ENCODE measurements at places on chromosomes 12 and 14.

DNA sequence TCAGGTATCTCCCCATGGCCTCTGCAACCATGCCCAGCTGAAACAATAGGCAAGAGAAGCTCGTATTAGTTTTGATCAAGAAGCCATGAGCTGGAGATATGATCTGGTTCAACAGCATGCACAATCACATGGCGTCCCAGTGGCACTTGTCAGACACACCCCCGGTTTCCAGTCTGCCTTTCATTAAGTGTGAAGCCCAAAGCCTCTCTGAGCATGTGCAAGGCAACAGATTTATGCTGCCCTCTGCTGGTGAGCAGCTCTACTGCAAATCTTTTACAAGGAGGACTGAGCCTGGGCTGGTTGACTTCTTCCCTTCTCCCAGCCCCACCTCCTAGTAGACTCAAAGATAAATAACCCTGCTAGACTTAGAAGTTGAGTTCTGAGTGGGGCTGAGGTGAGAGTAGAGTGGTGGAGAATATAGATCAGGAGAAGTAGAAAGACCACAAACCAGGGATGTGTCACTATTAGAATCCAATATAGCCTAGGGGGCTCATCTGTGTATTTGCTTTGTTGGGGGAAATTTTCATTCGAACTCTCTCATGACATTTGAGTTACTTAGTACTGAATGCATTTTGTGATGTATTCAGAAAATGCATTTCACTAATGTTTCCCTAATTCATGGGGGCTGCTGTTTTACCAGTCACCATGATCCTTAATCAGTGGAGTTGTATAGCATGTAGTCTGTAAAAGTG, 53.7 kb upstream of the MBIP start:
- DNase-seq, result peak; percentile 67

GRCh38 chr14:23057757-23058653, 685 bp upstream of the CDH24 start:
- DNase-seq, result peak; percentile 73

- no peak for DNase-seq
Observed at GRCh38 chr12:24584032-24584675, 364.7 kb downstream of the BCAT1 start.

DNA sequence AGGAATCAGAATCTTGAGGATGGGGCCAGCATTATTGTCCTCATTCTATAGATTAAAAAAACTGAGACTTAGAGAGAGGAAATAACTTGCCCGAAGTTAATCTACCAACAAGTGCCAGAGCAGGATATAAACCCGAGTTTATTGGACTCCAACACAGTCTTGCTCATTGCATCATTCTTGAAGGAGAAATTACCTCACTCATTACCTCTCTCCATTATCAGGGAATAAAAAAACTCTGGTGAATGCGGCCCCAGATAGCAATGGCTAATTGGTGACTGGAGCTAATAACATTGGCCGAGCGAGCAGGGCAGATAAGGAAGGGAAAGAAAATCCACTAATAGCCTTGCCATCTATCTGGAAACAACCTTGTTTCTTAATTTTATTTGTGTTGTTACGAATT, 24.7 kb upstream of the TMED10 start:
- no peak for DNase-seq

- no peak for DNase-seq
Observed at GRCh38 chr14:100025111-100025510, 40.1 kb upstream of the EVL start.

GRCh38 chr12:54711669-54712068, 63.5 kb upstream of the DCD start:
- DNase-seq, result no peak

DNA sequence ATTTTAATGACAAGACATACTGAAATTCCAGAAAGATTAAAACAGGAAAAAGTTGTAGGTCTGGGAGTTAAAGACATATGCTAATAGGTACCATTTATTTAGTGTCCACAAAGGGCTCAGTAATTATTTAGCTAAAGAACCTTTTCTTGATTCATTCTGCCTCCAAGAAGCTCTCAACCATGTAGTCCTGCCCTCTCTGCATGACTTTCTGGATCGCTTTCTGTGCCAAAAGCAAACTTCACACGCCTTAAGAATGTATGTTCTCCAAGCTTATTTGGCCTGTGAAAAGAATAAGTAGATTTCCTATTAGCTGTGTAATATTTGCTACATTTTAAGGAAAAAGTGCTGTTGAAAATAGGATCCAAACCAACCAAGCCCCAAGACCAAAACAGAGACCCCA, 291.7 kb downstream of the C12orf75 start:
- DNase-seq, result no peak

DNA sequence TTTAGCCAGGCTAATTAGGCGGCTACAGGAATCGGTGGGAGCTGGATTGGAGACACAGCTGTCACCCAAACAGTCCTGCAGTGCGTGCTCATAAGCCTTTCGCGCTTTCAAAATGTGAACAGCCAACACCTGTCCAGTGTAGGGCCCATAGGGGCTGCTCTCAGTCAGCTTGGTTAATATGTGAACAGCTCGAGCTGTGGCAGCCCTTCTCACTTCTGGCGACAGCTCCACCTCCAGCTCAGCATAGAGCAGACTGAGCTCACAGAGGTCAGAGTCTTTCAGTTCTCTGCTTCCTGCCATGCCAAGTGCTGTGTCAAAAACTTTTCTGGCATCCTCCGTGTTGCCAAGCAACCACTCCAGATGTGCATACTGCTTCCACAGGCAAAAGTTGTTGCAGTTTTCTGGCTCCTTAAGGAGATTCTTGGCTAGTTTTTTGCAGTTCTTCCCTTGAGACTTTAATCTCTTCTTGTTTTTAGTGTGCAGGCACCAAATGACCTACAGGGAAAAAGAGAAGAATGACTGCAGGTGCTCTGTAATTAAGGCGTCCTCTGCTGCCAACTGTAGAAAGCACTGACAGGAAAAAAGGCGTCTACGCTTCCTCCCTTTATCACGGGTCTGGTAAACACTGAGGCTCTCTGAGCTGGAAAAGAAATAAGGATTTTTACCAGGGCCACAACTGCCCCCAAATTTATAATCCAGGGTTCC, 32.5 kb downstream of the PSMC1 start:
- DNase-seq, result no peak

- DNase-seq, result no peak
Observed at GRCh38 chr14:95518045-95518751, 1.7 kb upstream of the SYNE3 start.

DNA sequence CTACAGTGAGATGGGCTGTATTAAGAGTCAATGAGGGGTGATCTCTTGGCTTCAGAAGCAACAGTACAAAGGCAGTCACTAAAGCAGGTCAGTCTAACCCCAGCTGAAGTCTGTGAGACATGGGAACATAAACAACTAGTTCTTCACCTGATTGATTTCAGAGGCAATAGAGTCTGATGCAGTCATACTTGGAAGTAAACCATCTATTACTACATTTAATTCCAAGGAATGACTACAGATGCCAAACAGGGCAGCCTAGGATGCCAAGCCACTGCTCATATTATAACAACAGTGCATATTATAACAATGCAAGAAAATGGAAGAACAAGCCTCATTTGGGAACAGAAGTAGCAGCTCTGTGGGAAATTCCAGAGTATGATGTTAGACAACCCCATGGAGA, 35.8 kb downstream of the GRIN2B start:
- DNase-seq, result no peak

- no peak for DNase-seq
Observed at GRCh38 chr14:58128416-58128815, 23.6 kb downstream of the ARMH4 start.

All from astrocyte of the cerebellum (primary cell).